ENCODE measurements at places on chromosomes 7 and 10.

DNA sequence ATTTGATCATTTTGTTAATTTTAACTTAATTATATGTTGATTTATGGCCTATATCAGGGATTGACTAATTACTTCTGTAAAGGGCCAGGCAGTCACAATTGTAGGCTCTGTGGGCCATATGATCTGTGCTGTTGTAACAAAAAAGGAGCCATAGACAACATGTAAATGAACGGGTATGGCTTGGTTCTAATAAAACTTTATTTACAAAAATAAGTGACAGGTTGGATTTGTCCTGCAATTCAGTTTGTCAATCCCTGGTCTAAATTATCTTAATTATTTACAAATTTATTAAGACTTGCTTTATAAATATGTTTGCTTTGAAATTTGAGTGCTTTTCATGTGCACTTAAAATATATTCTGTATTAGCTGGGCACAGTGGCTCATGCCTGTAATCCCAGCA lies 2.9 kb upstream of the HK1 start:
- no peak for DNase-seq

- no peak for DNase-seq
Measured at GRCh38 chr7:79719216-79719615, 265.7 kb upstream of the MAGI2 start.

DNA sequence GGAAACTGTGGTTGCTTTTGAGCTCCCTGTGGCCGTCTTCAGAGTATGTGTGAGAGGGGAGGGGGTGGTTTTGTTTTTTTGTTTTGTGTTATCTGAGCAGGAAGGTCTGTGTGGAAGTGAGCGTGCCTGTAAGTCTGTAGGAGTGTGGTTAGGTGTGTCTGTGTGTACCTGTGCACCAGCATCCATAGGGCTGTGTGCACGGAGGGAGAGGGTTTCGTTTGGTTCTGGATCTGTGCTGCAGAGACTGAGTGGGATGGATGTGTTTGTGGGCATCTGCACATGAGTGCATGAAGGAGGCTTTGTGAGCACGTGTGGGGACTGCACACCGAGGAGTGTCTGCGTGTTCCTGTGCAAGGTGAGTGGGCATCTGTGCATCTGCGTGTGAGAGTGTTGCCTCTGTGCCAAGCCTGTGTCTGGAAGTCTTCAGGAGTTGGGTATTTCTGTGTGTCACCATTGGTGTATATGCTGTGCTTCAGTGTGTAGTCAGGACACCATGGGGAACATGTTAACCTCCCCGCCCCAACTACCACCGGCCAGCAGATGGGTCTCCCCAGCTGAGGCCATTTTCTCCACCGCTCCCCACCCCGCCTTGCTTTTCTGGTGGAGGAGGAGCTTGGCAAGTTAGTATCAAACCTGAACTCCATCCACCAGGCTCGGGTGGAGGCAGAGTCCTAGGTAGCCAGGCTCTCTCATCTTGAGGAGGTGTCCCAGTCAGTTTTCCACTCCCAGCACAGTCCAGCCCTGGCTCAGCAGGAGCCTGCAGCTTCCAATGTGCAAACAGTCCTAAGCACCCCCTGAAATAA lies 7.1 kb upstream of the TLX1 start:
- no peak for DNase-seq

- no peak for DNase-seq
Measured at GRCh38 chr10:52387744-52388143, 73.7 kb downstream of the DKK1 start.

DNA sequence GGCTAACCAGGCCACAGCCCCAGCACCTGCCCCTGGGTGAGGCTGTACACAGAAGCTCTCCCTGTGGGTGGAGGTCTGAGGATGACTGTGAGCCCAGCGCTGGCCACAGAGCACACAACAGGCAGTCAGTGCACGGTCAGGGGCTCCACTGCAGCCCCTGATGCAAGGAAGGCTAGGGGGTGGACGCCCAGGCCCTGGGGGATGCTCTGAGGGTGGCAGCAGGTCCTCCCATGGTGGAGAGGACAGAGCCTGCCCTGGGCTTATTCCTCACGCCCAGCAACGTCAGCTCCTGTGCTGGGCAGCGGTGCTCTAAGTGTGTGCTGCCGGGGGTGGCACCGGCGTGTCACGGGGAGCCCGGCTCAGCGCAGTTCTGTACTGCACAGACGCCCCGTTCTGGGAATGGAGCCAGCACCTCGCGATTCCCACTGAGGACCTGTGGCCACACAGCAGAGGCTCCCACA lies 223.2 kb downstream of the MAD1L1 start:
- no peak for DNase-seq

DNA sequence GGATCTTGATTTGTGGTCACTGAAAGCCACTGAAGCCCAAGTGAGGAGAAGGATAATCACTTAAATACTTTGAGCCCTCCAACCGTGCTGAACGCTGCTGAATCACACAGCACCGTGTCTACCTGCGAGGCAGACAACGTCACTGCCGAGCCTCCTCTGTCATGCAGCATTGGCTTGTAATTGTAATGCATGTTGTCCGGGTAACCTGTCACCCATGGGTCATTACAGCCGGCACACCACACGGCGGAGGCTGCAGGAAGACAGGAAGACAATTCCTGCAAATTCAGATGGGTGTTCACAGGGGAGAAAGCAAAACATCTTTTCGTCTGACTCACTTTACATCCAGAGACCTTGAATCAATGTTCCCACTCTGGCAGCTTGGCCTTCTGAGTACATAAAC lies 546.1 kb upstream of the FOXK1 start:
- DNase-seq, result no peak

- no peak for DNase-seq
Measured at GRCh38 chr7:52925332-52925731, 110.1 kb upstream of the POM121L12 start.

- no peak for DNase-seq
Measured at GRCh38 chr10:13648425-13648824, 61.7 kb downstream of the PRPF18 start.

DNA sequence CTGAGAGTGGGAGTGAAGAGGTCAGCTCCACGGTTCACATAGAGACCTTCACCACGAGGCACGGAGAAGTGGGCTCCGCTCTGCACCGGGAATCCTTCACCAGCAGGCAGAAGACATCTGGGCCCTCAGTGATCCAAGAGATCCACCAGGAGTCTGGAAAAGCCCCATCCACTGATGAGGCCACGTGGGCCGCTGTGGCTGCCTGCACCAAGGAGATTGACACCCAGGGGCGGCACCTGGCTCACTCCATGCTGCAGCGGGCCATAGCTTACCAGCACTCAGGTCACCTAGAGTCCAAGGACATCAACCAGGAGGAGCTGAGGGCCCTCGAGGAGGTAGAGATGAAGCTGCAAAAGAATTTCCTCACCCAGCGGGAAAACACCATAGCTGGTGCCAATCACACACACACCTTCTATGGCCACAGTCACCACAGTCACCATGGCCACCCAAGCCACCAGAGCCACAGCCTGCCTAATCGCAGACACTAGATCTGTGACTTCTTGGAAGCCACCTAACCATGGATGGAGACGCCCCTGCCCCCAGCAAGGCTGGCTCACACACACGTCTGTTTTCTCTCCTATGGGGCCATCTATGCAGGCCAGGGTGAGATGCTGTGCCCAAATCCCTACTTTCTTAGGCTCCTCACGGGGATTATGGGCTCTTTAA lies 694 bp downstream of the C10orf62 start:
- no peak for DNase-seq

DNA sequence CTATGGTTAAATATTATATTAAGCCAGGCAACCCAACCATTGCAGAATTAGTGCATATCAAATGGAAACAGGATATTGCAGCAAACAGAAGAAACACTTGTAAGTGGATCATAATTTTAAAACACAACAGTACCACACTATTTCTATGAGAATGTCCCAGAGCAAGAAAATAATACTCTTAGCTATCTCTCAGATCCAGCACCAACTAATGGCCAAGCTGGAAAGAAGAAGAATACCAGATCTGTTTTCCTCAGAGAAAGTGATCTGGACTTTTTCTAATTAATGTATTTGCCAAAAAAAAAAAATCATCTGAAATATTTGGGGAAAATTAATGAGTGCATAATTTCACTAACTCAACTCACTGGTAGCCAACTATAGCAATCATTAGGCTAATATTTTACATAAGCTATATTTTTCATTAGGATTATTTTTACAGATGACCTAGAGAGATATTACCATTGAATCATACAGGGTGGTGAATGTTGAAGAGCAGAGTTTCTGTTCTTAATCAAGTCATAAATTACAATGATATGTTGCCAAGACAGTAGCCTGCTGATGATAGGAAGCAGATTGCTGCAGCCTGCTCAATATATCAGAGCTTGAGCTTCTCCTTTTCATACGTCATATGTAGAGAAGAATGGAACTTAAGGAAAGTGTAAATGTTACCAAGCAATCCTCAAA lies 995.4 kb upstream of the LRRN3 start:
- DNase-seq, result no peak

- DNase-seq, result no peak
Measured at GRCh38 chr10:79292891-79293746, 54.1 kb upstream of the PPIF start.

GRCh38 chr10:35203745-35204144 lies 77.1 kb downstream of the CREM start:
- no peak for DNase-seq

- no peak for DNase-seq
Measured at GRCh38 chr7:103894656-103895596, 94.5 kb downstream of the RELN start.

GRCh38 chr7:101718363-101719122 lies 89.4 kb upstream of the MYL10 start:
- DNase-seq, result no peak

GRCh38 chr10:10818082-10818481 lies 199.6 kb upstream of the CELF2 start:
- no peak for DNase-seq

DNA sequence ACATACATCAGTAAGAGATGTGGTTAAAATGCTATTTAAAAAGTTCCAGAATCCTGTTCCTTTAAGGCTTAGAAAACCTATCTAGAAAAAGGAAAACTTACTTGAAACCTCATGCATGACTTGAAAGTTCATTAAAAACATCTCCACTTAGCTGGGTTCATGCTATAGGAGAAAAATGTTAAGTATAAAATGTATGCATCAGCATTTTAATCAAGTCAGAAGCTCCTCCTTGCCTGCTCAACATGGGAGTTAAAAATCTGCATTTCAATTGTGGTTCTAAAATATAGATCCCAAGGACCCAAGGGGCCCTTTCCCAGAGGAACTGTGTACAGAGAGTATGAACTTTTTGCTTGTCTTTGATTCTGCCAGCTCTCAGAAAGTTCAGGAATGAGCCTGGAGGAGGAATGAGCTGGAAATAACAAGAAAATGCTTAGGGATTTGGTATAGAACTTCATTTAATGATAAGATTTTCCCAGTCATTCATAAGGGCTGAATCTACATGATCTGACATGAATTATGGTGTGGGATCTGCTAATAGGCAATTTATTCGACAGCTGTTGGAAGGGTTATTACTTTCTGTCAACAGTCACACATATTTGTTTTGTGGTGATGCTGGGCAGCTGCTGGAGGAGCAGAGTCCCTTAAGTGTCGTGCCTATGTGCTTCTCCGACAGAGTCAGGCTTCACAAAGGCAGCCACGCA lies 85.6 kb upstream of the MTPN start:
- peak; percentile 81 for DNase-seq

GRCh38 chr10:83515001-83515400 lies 624.3 kb upstream of the GHITM start:
- no peak for DNase-seq

DNA sequence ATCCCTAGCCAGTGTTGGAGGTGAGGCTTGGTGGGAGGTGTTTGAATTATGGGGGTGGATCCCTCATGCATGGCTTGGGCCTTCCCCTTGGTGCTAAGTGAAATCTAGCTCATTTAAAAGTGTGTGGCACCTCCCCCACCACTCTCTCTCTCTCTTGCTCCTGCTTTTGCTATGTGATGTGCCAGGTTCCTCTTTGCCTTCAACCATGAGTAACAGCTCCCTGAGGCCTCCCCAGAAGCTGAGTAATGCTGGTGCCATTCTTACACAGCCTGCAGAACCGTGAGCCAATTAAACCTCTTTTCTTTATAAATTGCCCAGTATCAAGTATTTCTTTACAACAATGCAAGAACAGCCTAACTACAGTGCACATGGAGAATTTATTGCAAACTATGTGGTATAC lies 188.8 kb upstream of the POT1 start:
- DNase-seq, result no peak

GRCh38 chr7:152395112-152395511 lies 40.7 kb downstream of the KMT2C start:
- DNase-seq, result no peak

DNA sequence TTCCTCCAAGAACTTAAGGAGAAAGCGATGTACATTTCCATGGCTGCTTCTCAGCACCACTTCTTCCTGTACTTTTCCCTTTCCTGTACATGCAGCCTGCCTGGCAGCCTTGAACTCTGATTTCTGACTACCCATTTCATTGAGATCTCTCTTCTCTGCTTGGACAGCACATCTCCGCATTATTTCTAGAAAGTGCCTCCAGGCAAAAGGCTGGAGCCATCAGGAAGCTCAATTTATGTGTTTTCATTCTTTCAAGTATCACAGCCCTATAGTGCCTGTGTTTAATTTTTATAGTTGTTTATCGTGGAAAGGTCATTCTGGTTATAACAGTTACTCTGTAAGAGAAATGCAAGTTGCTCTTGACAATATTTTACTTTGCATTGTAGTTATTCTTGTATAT lies 688.0 kb upstream of the ANKRD30A start:
- DNase-seq, result no peak

- DNase-seq, result no peak
Measured at GRCh38 chr7:51075681-51076580, 240.7 kb downstream of the COBL start.

DNA sequence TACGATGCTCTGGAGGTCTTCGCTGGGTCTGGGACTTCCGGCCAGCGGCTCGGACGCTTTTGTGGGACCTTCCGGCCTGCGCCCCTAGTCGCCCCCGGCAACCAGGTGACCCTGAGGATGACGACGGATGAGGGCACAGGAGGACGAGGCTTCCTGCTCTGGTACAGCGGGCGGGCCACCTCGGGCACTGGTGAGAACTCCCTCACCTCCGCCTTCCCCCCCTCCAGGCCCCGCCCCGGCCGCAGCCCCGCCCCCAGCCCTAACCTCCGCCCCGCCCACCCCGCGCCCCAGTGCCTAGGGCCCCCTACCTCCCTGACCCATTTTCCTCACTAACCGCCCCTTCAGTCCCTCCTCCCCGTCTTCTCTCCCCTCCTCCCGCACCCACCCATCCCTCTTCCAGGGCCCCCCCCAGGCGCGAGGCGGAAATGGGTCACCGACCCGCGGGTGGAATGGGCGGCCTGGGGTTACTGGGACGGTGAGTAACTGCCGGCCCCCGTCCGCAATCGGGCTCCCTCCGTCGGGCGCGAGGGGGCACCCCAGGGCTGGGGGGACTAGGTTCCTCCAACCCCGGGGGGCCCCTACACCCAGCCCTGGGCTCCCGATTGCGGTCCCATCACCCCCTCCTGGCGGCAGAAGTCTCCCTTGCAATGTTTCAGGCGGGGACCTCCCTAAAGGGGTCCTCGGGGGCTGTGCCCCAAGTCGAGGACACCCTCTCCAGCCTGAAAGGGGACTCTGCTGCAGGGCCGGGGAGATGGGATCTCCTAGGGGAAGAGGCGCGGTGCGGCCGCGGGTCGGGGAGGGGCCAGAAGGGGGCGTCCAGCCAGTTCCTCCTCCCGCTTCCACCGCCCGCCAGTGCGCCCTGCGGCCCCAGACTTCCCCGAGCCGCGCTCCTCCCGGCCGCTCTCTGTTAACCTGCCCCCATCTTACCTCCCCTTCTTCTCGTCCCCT lies 2.1 kb downstream of the PCOLCE start:
- DNase-seq, result no peak

- no peak for DNase-seq
Measured at GRCh38 chr7:44534501-44534900, 6.6 kb downstream of the NPC1L1 start.

GRCh38 chr7:28685644-28686417 lies 272.3 kb downstream of the TRIL start:
- peak; percentile 93 for DNase-seq

- no peak for DNase-seq
Measured at GRCh38 chr7:901388-902154, 25.2 kb downstream of the GET4 start.

All from spinal cord (tissue), 10 donors.